ENCODE measurements at places on chromosomes 7 and 10. TPM values are rescaled to one million over a fixed set of nuclear protein-coding genes. Genes with fewer than 3 reads are reported as not detected.

FAM24B gene
- total RNA-seq = 36.3 TPM

MYL10 gene
- not detected for total RNA-seq

MEOX2 gene
- not detected for total RNA-seq

TMEM196 gene
- total RNA-seq = not detected

GNAI1 gene
- 26.4 TPM for total RNA-seq

ACTL6B gene
- not detected for total RNA-seq

- DNase-seq = peak; percentile 62
Observed at GRCh38 chr7:135414850-135415439, 95.0 kb downstream of the CNOT4 start.

DNA sequence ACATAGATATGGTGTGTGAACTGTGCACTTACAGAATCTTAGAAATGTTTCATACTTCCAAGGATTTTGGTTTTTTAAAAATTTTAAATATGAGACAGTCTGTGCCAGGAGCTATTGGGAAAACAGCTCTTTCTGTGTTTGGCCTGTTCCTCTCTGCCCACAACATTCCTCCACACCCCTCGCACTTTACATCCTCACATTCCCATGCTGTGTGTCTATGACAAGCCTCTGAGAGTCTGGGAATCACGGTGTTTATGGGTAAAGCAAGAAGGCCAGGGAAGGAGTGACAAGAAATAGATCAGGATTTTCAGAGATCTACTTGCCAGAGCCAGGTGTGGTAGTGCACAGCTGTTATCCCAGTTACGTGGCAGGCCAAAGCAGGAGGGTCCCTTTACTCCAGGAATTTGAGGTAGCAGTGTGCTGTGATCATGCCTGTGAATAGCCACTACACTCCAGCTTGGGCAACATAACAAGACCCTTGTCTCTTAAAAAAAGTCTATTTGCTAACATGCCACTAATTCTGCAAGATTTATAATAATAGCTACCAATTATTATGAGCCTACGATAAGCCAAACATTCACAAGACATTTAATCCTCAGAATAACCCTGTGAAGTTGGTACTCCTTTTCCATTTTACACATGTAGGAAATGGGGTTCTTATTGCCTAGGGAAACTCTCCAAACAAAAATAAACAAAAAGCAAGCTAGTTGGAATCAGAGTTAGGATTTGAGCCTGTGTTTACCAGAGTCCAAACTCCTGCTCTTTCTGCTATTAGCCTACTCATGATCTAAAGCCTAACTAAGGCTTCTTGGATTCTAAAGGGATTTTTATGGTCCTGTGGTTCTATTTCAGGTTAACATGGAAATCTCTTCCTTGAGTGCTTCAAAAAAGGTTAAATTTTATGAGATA, 168.3 kb upstream of the SP8 start:
- no peak for DNase-seq

DNA sequence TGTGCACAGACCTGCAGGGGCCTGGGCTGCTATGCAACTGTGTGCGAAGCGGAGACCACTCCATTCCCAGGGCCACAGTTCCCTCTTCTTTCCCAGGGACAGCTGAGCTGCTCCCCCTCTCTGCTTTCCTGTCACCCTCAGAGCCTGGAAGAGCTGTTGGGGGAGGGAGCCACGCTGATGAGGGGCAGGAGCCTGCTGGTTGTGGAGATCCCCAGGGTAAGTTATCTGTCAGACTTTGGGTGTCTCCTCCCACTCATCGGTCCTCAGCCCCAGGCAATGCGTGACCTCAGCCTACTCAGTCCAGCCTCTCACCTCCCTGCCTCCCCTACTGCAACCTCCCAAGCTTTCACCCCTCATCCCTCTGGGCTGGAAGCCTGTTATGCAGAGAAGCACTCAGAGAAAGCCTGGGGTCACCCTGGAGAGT, 53.5 kb downstream of the ZNF467 start:
- peak; percentile 62 for DNase-seq

GRCh38 chr10:29667191-29667590, 32.4 kb upstream of the SVIL start:
- no peak for DNase-seq

GRCh38 chr7:132943645-132944044, 138.2 kb downstream of the CHCHD3 start:
- DNase-seq = no peak

DNA sequence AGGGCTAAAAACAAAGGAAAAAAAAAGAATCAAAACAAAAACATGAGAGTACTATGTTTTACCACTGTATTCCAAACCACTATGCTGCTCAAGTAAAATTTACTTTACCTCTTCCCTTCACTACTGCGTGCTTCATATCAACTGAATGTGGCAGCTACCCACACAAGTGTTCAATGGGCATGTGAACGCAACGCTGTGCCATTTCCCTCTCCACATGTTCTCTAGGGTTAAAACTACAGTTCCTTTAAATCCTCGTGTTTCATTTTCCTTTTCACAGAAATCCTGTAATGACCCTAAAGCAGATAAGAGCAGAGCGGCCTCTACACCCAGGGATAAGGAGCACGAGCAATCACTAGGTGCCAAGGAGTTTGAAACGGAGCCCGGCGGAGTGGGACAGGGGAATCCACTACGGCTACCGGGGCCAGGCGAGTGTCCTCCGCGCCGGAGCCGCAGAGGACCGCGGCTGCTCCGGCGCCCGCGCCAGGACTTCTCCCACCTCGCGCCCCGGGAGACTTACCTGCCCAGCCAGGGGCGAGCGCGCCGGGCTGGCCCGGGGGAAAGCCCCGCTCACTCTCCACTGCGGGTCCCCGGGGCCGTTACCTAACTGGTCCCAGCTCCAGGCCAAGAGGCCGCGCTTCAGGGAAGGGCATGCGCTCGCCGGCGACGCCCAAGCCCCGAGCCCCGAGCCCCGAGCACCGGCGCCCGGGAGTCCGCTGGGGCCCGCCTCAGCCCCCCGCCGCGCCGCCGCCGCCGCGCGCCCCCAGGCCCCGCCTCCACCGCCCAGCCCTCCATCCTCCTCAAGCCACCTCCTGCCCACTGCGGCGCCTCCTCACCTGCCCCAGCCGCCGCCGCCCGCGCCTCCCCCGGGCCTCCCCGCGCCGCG, 711 bp downstream of the NAMPT start:
- DNase-seq = peak; percentile 70

DNA sequence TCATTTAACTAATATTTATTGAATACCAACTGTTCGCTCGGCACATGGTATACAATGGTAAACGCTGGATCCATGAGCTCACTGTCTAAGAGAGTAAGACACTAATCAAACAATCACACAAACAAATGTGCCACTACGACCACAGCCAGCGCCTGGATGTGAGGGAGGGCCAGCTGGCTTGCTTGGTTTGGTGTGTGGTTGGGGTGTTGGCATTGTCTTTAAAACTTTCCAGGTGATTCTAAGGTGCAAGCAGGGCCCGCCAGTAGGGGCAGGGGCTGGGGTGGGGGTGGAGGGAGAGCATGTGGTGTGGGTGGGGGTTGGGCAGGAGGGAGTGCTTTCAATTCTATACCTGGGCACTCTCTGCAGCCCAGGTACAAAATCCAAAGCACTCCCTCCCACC, 31.6 kb downstream of the ADRA2A start:
- DNase-seq = no peak

- no peak for DNase-seq
Observed at GRCh38 chr10:62689712-62690111, 114.8 kb upstream of the ADO start.

- no peak for DNase-seq
Observed at GRCh38 chr7:141055146-141055545, 18.7 kb upstream of the TMEM178B start.

- DNase-seq = peak; percentile 47
Observed at GRCh38 chr10:67697724-67698131, 1.7 kb upstream of the CTNNA3 start.

DNA sequence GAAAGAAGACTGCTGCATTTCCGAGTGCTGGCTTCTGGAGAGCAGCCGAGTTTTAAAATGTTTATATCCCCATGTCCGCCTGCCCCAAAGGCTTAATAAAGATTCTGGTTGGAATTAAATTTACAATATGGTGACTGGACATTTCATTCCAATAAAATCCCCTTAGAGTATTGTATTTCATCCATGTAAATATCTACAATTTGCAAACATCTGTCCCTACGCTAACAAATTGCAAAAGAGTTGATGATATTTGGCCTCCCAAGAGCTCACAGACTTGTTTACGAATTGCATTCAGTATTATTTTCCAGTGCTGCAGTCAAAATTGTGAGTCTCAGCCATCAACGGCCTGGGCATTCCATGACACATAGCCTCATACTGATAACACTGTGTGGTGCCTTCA, 50.1 kb downstream of the PLEKHS1 start:
- DNase-seq = no peak
